ENCODE measurements at places on chromosomes 1 and 21. TPM values are rescaled to one million over a fixed set of nuclear protein-coding genes. Genes with fewer than 3 reads are reported as not detected.

CNN3 gene
- total RNA-seq, result 1.7 TPM

NUAK2 gene
- 3.5 TPM for total RNA-seq

SPATA45 gene
- total RNA-seq, result not detected

PRR9 gene
- total RNA-seq, result not detected

CRNN gene
- total RNA-seq, result not detected

LCK gene
- 422 TPM for total RNA-seq

COL9A2 gene
- total RNA-seq, result 8.9 TPM

ST6GALNAC5 gene
- total RNA-seq, result not detected

WNT3A gene
- not detected for total RNA-seq

SYF2 gene
- total RNA-seq, result 39.1 TPM

GNG12 gene
- total RNA-seq, result not detected

RNF207 gene
- 36.3 TPM for total RNA-seq

NBPF19 gene
- 24.0 TPM for total RNA-seq

RGS16 gene
- 10.2 TPM for total RNA-seq

ADAM30 gene
- not detected for total RNA-seq

GPR52 gene
- total RNA-seq, result 3.4 TPM

CCDC17 gene
- 3.2 TPM for total RNA-seq

PAQR6 gene
- total RNA-seq, result 8.6 TPM

LAX1 gene
- 12.7 TPM for total RNA-seq

BACH1 gene
- 25.2 TPM for total RNA-seq

NUF2 gene
- total RNA-seq, result 57.3 TPM
